PC-9 (cell line): ENCODE measurements at places on chromosomes 12 and 14. TPM values are rescaled to one million over a fixed set of nuclear protein-coding genes. Genes with fewer than 3 reads are reported as not detected.

DNA sequence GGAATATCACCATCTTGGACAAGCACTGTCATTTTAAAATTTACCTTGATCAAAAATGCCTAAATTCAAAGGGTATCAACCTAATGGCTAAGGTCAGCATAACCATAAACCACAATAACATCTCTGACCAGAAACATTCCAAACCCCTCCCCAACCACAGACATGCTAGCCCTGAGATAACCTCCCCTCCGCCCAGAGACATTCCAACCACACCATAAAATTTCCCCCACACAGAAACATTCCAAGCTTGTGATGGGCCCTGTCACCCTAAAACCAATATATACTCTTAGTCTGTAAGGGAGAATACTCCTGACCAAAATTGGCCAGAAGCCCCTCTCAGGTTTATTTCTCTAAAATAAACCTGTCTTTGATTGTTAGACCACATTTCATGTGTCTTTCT lies 17.7 kb downstream of the EPYC start:
- H3K36me3 ChIP-seq: no peaks in the 10 kb centered on the region
- H3K27ac ChIP-seq: no peak overlapping the region
- no peaks in the 10 kb centered on the region for H3K27me3 ChIP-seq
- no peak for DNase-seq

Gene NOVA1
- 0.68 and 1.1 TPM in 2 replicates for total RNA-seq

DNA sequence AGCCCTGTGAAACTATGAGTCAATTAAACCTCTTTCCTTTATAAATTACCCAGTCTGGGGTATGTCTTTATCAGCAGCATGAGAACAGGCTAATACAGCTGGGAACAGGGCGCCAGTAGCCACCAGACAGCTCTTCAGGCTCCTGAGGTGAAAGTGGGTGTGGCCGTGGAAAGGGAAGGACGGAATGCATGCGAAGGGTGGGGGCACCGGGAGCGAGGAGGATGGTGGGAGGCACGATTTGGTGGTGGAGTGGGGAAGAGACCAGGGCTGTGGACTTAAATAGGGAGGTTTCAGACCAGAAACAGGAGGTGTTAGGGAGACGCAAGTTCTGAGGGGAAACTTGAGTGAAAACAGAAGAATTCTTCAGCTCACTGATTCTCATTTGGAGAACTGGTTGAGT lies 44.1 kb upstream of the CHST11 start:
- H3K27me3 ChIP-seq: no peaks in the 10 kb centered on the region
- DNase-seq: no peak
- no peak overlapping the region for H3K27ac ChIP-seq

DNA sequence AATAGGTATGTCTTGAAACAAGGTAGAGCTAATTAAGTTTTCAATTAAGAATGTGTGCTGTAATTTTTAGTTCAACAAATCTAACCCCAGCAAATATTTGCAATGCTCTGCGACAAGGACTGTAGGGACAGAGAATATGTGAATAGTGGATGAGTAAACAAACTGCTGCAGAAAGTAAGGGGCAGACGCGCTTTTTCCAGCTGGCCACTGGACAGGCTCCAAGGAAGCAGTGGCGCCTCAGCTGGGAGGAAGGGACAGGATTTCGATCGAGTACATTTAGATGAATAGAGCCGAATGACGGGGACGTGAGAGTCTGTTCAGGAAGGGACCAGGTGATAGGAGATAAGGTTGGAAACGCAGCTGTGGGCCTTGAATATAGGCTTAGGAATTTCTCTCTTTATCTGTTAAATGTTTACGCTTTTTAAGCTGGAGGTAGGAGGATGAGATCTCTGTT lies 69.3 kb downstream of the ELK3 start:
- no peaks in the 10 kb centered on the region for H3K4me1 ChIP-seq
- DNase-seq: no peak
- H3K36me3 ChIP-seq: peaks cover 39% of the 10 kb centered on the region
- H3K27me3 ChIP-seq: no peaks in the 10 kb centered on the region

DNA sequence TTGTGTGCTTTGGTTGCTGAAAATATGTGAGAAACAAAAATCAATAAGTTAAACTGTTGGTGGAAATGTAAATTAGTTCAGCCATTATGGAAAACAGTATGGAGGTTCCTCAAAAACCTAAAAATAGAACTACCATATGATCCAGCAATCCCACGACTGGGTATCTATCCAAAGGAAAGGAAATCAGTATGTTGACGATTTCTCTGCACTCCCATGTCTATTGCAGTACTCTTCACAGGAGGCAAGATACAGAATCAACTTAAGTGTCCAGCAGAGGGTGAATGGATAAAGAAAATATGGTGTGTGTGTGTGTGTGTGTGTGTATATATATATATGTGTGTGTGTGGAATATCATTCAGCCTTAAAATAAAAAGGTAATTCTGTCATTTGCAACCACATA lies 159.5 kb downstream of the PTPRO start:
- H3K27ac ChIP-seq: no peak overlapping the region
- no peaks in the 10 kb centered on the region for H3K36me3 ChIP-seq
- H3K4me3 ChIP-seq: no peak overlapping the region
- no peaks in the 10 kb centered on the region for H3K27me3 ChIP-seq
- DNase-seq: no peak
- H3K4me1 ChIP-seq: no peaks in the 10 kb centered on the region

Gene FAM181A
- total RNA-seq: not detected in 2 replicates

Gene FIGNL2
- total RNA-seq: not detected in 2 replicates

GRCh38 chr12:48977290-48978281 lies 536 bp upstream of the WNT1 start:
- no peaks in the 10 kb centered on the region for H3K4me1 ChIP-seq
- H3K4me3 ChIP-seq: no peak overlapping the region
- DNase-seq: no peak
- no peak overlapping the region for H3K27ac ChIP-seq

GRCh38 chr12:74663958-74664357 lies 126.3 kb downstream of the ATXN7L3B start:
- H3K4me3 ChIP-seq: no peak overlapping the region
- H3K27me3 ChIP-seq: no peaks in the 10 kb centered on the region
- no peaks in the 10 kb centered on the region for H3K4me1 ChIP-seq

DNA sequence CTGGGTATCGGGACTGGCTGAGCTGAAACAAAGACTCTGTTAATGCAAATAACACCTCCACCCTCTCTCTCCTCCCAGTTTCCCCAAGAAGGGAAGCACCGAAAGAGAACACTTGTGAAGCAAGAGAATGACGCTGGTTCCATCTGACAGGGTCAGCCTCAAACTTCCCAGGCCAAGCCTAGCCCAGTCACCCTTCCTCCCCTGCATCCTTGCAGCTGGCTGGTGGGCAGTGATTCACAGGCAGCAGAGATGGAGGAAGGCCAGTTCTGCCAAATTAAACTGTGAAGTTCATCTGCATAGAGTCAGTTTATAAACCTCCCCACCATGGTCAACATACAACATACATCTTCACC lies 2.8 kb downstream of the LRRC74A start:
- H3K27ac ChIP-seq: no peak overlapping the region
- H3K4me3 ChIP-seq: no peak overlapping the region
- peaks cover 96% of the 10 kb centered on the region for H3K27me3 ChIP-seq
- H3K4me1 ChIP-seq: no peaks in the 10 kb centered on the region
- DNase-seq: no peak

GRCh38 chr12:131499864-131500190 lies 211.1 kb upstream of the SFSWAP start:
- no peak overlapping the region for H3K27ac ChIP-seq
- DNase-seq: no peak
- H3K36me3 ChIP-seq: no peaks in the 10 kb centered on the region
- no peaks in the 10 kb centered on the region for H3K4me1 ChIP-seq

GRCh38 chr12:24997970-24998582 lies 49.2 kb upstream of the BCAT1 start:
- no peaks in the 10 kb centered on the region for H3K36me3 ChIP-seq
- no peak for DNase-seq
- H3K4me3 ChIP-seq: no peak overlapping the region
- H3K27ac ChIP-seq: no peak overlapping the region

Gene RPL36AL
- 120 and 151 TPM in 2 replicates for total RNA-seq

DNA sequence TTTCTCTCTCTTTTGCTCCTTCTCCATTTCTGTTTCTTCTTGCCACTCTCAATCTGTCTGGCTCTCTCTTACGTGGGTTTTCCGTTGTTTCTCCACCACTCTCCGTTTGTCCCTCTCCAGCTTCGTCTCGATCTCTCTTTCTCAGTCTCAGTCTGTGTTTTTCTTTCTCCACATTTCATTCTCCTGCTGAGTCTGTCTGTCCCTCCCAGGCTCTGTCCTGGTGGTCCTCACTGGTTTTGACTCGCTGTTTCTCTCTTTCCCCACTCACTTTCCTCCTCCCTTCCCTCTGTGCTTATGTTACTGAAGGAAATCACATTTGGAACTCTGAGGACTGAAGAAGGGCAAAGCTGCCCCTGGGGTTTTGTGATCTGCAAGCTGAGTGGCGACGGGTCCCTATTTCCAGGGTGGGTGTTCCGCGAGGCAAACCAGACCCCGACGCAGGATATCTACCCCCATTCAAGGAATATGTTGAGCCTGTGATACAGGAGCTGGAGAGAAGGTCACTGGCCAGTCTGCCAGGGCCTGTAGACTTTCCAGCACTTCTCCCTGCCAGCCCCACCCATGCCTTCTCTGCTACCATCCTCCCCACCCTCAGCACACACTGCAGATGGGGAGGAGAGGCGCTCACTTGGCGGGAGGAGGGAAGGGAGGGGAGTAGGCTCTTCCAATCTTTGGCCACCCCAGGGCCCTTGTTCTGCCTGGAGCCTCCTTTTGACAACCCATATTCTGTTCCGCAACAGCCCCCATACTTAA lies 102.7 kb upstream of the MAP1LC3B2 start:
- H3K4me1 ChIP-seq: peaks cover 21% of the 10 kb centered on the region
- no peak overlapping the region for H3K27ac ChIP-seq
- no peak overlapping the region for H3K4me3 ChIP-seq
- peak; percentile 14 for DNase-seq
- H3K27me3 ChIP-seq: no peaks in the 10 kb centered on the region
- H3K36me3 ChIP-seq: no peaks in the 10 kb centered on the region

Gene E2F7
- 9.8 and 14.6 TPM in 2 replicates for total RNA-seq

Gene RPL10L
- not detected in 2 replicates for total RNA-seq

GRCh38 chr12:25248137-25248536 lies 2.6 kb downstream of the KRAS start:
- H3K36me3 ChIP-seq: peaks cover 1% of the 10 kb centered on the region; the same call in 1 of the 2 replicates
- H3K4me1 ChIP-seq: peaks cover 18% of the 10 kb centered on the region
- H3K27ac ChIP-seq: no peak overlapping the region
- H3K27me3 ChIP-seq: no peaks in the 10 kb centered on the region

Gene CARMIL3
- total RNA-seq: not detected in 2 replicates

- H3K27ac ChIP-seq: peak overlapping the region; percentile 83
- no peaks in the 10 kb centered on the region for H3K36me3 ChIP-seq
- no peaks in the 10 kb centered on the region for H3K27me3 ChIP-seq
- peak; percentile 94 for DNase-seq
Observed at GRCh38 chr14:75254901-75255584, 23.6 kb upstream of the FOS start.

DNA sequence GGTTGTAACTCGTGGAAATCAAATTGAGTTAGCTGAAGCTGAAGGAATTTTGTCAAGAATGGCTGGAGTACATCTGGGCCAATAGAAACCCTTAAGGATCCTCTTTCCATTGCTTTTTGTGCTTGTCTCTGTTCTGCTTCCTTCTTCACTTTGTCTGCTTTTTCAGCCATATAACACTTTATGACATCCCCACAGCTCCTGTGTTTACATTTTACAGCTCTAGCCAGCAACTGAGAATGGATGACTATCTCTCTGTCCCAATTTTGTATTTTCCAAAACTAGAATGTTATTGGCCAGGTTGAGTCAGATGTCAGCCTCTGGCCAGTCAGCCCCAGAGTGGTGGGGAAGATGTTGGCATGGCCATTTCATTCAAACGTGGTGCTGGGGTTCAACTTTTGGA lies 57.6 kb downstream of the PELI2 start:
- no peak for DNase-seq
- no peak overlapping the region for H3K4me3 ChIP-seq
- no peaks in the 10 kb centered on the region for H3K36me3 ChIP-seq
- H3K27me3 ChIP-seq: no peaks in the 10 kb centered on the region
- peaks cover 12% of the 10 kb centered on the region; the same call in 1 of the 2 replicates for H3K4me1 ChIP-seq
- H3K27ac ChIP-seq: no peak overlapping the region

Gene REM2
- 0.50 and 0.98 TPM in 2 replicates for total RNA-seq

DNA sequence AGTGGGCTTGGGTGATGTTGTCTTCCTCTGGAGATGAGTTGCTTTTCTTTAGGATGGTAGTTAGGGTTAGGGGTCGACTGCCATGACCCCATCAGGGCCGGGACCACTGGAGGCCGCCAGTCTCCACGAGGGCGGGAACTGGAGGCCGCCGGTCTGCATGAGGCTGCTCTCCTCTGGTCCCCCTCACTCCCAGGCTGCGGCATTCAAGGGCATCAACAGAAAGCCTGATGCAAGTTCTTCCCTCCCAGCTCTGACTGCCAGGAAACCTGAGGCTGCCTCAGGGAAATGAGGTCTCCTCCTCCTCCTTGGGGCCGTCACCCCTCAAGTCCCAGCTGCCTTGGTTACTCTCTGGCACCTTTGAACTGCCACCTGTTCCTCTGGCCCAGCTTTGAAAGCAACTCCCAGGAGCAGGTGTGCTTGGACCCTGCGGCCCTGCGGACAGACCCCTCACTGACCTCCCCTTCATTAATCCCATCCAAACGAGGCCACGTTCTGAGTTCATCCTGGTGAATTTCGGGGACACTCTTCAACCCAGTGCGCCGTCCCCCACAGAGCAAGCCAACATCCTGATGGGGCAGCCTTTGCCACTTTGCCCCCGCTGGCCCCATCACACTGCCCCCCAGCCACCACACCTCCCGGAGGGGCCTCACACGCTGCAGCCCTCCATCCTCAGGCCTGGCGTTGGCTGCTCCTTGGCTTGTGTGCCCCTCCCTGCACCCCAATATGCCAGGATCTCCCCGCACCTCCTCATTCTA lies 37.2 kb upstream of the FBRSL1 start:
- no peaks in the 10 kb centered on the region for H3K36me3 ChIP-seq
- no peak overlapping the region for H3K4me3 ChIP-seq
- H3K4me1 ChIP-seq: 0 out of 2 replicates have a peak, but pooled peaks cover 8% of the 10 kb centered on the region
- no peak for DNase-seq
- peaks cover 71% of the 10 kb centered on the region for H3K27me3 ChIP-seq
